ENCODE measurements at places on chromosomes 4 and X.

DNA sequence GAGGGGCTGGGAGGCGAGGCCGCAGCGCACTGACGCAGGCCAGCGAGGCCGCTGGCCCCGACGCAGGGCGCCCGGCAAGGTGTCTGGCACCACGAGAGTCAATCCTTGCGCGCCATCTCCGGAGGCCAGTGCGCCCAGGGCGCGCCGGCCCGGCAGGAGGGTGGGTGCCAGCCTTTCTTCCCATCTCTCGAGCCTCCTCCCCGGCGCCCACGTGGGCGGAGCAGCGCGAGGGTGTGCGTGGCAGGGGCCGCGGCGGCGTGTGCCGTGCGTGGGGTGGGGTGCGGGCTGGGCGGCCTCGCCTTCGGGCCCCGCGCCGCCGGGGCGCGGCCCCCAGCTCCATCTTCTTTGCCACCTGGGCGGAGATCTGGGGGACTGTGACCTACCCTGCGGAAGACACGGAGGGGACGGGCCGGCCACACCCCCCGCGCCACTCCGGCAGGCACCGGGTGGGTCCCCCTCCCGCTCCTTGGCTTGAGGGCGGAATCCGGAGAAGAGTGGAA, 877 bp downstream of the JAKMIP1 start:
- DNase-seq = no peak

- DNase-seq = no peak
Observed at GRCh38 chr4:183552274-183553146, 47.7 kb downstream of the ING2 start.

DNA sequence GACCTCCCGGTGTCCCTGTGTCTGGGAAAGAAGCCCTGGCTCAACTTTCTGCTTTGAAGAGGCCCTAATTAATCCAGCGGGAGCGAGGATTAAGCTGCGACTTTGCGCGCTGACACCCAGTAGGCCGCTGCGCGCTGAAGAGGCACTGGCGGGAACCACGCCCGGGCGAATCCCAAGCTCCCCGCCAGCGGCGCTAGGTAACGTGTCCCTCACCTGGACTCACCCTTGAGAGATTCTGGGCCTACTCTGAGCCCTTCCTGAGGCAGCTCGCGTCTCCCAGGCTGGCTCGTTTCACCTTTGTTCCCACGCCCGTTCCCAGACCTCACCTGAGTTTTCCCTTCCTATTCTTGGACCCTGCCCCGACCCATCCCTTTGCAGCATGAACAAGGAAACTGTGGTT, 616 bp upstream of the KLHL34 start:
- no peak for DNase-seq

GRCh38 chr4:73919691-73920090, 50.5 kb downstream of the CXCL1 start:
- no peak for DNase-seq

- no peak for DNase-seq
Observed at GRCh38 chr4:136383082-136383481, 1149.2 kb downstream of the PCDH18 start.

Measured in stimulated activated CD4-positive, alpha-beta T cell treated with anti-CD3 and anti-CD28 coated beads, TNF-alpha, amount 100 ng/mL, for 4 hours (primary cell).